Omental fat pad (tissue), 4 donors: ENCODE measurements at places on chromosomes 7 and 10.

DNA sequence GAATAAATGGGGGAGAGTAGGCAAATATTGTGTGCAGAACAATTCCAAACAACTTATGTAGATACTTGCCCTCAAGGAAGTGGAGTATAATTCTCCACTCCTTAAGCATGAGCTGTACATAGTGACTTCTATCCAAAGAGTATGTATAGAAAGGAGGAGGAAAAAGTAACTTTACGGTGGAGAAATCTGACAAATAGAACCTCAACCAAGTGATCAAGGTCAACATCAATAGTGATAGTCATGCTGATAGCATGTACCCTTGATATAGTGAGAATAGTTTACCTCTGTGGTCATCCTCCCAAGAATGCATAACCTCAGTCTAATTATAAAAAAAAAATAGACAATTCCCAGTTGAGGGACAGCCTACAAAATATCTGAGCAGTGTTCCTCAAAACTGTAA lies 89.1 kb upstream of the NANOS1 start:
- DNase-seq: no peak

DNA sequence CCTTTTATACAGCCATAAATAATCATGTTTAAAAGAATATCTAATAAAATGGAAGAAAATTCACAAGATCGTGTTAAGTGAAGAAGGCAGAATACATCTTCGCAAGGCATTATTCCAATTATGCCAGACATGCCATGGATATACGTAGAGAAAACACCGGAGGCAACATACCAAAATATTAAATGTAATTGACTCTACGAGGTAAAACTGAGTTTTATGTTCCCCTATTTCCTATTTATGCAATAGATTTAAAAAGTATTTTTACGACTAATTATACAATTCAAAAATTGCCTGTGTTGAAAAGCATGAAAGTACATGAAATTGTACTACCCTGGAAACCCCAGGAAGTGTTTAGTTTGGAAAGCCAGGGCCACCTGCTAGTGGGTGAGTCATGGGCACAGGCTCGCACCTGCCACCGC lies 936 bp upstream of the REPIN1 start:
- DNase-seq: no peak

- DNase-seq: no peak
These were observed 32.1 kb upstream of the ADO start for GRCh38 chr10:62772186-62772974.

- DNase-seq: no peak
These were observed 52.1 kb downstream of the ADRB1 start for GRCh38 chr10:114095559-114096337.

GRCh38 chr7:54864663-54865062 lies 105.7 kb upstream of the SEC61G start:
- no peak for DNase-seq

- DNase-seq: no peak
These were observed 153.3 kb downstream of the EGFR start for GRCh38 chr7:55172161-55172560.

DNA sequence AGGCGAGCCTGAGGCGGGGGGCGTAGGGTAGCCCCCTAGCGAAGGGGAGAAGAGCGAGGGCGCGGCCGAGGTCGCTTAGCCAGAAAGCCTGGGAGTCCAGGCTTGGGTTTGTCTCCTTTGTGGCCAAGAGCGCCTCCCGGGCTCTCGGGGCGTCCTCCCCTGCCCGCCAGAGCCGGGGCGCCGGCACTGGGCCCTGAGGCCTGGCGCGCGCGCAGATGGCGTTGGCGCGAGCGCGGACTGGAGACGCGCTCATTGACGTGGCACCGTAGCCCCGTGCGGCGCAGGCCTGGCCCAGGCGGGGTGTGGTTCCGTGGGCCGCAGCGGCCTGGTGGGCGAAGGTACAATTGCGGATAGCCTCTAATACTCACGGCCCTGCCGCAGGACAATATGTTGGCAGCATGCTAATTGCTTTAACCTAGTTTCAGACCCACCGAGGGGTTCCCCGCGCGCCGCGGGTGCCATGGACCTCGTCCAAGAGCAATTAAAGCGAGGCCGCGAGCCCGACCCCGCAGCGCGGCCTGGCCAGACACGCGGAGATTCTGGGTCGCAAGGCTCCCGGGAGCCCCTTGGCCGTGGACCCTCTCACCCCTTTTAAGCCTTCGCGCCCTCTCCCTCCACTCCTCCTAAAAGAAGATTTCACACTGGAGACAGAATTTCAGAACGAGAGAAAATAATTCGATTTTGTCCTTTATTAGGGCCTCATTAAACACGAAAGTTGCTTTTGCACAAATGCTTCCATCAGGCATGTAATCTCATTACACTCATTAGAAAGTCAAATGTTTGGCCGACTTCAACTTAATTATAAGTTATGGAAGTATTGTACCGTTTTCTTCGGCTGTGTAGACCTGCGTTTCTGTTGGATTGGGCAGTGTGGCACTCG lies 3.1 kb downstream of the PTF1A start:
- DNase-seq: no peak

- DNase-seq: no peak
These were observed 9.8 kb upstream of the ZNF22 start for GRCh38 chr10:44990965-44991364.

- DNase-seq: no peak
These were observed 167.3 kb downstream of the CALCR start for GRCh38 chr7:93407239-93407638.

GRCh38 chr10:33653584-33654367 lies 319.3 kb upstream of the NRP1 start:
- DNase-seq: no peak

DNA sequence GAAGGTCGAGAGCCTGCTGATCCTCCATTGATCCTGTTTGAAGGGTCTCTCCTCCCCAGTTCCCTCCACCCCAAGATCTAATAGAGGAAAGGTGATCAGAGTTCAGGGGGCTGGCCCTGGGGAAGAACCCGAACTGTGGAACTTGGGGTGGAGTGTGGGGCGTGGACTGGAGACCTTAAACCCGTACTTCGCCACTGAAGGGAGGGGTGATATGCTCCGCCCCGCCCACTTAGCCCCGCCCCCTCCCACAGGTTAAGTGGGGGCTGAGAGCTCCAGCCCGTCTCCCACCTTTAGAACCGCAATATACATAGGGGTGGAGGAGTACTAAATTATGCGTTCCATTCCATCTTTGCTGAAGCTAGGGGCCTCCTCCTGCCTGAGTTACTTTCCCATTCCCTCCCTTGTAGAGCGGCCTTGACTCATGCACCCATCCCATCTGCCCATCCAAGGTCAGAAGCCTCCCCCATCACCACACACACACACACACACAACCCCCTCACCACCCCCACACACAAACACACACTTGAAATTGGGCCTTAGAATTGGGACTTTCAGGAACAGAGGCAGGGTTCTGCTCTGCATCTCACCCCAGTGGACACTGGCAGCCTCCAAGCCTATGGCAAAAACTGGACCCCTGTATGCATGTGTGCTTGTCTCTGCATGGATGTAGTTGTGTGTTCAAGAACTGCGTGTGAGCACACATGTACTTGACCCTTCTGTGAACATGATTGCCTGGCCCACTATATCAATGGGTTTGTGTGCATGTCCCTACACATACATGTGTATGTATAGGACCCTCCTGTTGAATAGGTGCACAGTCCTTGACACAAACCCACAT lies 991 bp downstream of the SEMA4G start:
- DNase-seq: no peak
